ENCODE measurements at places on chromosomes 7 and 10.

DNA sequence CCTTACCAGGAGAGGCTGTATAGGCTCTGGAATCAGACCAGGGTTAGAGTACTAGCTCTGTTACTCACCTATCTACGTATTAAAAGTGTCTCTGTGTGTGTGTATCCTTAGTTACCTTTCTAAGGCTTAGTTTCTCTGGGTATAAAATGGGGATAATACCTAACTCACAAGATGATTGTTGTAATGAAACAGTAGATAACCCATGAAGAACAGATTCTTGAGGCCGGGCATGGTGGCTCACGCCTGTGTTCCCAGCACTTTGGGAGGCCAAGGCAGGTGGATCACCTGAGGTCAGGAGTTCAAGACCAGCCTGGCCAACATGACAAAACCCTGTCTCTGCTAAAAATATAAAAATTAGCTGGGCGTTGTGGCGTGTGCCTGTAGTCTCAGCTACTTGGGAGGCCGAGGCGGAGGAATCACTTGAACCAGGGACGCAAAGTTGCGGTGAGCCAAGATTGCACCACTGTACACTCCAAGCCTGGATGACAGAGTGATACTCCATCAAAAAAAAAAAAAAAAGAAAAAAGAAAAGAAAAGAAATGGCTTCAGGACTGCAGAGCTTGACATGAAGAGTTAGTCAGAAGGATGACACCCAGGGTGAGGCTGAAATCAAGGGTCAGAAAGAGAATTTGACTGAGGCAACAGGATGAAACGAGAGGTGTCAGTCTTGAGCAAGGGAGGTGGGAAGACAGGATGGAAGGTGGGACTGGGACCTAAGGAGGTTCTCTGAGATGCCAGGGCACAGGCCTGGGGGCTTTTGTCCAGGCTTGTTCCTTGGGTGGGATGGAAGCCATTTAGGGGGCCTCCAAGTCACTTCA lies 33.4 kb downstream of the PRKAR2B start:
- no peak for DNase-seq

DNA sequence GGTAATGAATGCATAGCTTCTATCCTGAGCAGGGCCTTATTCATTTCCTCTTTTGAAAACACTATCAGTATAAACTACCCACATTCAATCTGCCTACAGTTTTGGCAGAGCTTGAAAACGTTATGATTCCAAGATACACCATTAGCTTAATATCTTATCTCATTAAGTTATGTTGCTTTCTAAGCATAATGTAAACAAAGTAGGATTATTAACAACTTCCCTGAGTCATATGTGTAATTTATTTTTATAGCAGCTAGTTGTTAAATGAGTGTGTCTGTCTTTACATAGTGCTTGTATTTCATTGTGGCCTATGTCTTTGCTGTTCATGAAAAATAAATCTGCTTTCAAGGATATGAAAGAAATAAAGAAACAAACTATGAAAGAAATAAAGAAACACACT lies 106.2 kb upstream of the DLX6 start:
- no peak for DNase-seq

DNA sequence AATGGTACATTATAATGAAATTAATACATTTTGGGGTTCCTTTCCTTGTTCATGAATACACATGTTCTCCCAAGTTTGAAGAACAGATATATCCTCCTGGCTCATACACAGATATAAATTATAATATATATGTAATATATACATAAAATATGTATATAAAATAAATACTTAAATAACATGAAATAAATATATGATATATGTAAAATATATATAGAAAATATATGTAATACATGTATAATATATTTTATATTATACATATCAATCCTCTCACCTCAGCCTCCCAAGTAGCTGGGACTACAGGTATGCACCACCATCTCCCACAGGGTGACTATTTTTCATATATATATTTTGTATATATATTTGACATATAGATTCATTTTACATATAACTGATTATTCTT lies 68.0 kb downstream of the MRC1 start:
- DNase-seq: no peak

GRCh38 chr7:48901966-48902365 lies 22.4 kb upstream of the CDC14C start:
- no peak for DNase-seq

DNA sequence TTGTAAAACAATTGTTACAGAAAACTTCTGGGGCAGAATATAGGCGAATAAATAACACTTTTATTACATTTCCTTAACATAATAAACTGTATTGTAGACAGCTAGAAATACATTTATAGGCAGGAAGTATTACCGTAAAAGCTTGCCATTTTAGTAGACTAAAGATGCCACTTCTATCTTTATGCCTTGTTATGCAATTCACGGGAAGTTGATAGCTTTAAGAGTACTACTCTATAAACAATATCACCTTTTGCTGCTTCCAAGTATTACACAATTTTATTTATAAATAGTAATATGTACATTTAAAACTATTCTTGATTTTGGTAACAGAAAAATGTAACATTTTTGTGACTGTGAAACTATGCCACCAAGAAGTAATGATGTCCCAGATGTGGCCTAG lies 37.9 kb downstream of the PALS2 start:
- no peak for DNase-seq

- DNase-seq: no peak
These were observed 42.5 kb upstream of the USP6NL start for GRCh38 chr10:11653758-11654471.

GRCh38 chr7:45665172-45665571 lies 91.0 kb downstream of the ADCY1 start:
- DNase-seq: no peak

GRCh38 chr7:108503112-108504026 lies 22.6 kb downstream of the PNPLA8 start:
- no peak for DNase-seq

DNA sequence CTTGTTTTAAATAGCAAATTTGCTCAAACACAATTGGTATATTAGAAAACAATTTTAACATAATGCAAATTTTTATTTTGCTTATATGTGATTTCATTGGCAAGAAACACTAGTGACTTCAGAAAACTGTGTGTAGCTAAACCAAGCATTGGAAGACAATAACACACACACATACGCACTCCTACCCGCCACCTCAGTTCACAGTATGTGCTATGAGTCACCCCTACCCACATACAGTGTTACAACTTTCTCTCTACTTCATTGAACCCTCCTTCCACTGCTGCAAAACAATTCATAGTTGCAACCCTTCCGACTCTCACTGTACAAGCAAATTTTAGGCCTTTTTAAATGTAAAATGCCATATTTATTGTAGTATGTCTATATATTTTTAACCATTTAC lies 119.9 kb upstream of the THSD7A start:
- DNase-seq: no peak

DNA sequence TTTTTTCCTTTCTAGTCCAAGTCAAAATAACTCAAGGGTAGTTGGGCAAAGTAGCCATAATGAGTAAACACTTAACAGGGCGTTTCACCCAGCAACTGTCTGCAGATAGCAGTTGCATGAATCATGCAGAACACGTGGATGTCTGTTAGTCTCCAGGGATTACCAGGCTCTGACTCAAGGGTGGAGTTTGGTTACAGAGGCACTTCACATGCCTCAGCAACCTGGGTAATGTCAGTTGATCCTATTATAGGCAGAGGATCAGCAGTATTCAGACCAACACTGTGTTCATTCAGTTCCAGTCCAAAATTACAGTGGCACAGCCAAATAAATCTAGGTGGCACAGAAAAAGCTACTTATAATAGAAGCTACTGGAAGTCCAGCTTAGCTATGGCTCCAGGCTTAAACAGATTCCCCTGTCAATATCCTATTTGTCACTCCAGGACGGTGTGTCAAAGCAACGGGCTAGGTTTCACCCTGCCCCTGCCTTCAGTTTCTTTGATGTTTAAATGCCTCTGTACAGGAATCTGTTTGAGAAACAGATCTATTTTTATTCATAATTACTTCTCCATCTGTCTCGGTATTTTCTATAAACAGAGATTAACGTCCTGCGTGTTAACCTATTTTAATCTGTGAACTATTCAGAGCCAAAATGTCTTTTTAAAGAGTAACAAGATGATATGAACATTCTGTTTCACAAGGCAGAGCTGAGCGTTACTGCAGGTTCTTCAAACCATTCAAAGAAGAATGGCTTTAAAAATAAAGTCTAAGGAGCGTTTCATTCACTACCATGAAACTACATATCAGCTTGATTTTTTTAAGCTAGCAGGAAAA lies 162.6 kb upstream of the AKR1E2 start:
- no peak for DNase-seq

GRCh38 chr10:112842832-112843360 lies 107.2 kb upstream of the TCF7L2 start:
- DNase-seq: no peak

DNA sequence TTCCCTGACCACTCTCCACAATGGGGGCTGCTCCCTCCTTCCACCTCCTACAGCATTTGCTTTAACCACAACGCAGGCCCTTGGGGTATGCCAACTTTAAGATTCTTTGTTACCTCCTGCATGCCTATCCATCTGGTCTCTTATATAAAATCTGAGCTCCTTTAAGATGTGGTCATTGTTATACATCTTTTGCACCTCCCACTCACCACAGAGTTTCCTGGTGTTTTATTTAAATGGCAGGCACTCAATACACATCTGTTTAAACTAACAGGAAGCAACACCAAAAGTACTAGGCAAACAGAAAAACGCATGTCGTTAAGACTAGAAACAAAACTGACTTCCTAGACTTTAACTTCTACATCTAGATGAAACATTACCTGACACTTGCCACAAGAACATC lies 36.3 kb downstream of the SLC25A13 start:
- DNase-seq: peak; percentile 76

- DNase-seq: no peak
These were observed 19.6 kb downstream of the SRI start for GRCh38 chr7:88200261-88200660.

DNA sequence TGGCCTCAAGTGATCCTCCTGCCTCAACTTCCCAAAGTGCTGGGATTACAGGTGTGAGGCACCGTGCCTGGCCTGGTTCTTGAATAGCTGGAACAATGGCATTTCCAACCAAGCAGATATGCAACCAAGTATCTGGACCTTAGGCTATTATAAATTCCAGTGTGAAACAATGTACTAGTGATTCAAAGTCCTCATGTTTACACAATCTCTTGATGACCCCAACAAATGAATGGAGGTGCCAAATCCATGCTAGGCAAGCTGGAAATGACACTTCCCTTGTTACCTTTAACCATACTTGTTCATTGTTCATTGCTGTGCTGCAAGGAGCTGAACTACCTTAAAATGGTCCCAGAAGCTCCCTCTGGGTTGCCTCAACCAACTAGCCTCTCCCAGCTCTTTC lies 282.2 kb upstream of the KLF14 start:
- no peak for DNase-seq

- DNase-seq: no peak
These were observed 100.7 kb downstream of the ST8SIA6 start for GRCh38 chr10:17353568-17354300.

DNA sequence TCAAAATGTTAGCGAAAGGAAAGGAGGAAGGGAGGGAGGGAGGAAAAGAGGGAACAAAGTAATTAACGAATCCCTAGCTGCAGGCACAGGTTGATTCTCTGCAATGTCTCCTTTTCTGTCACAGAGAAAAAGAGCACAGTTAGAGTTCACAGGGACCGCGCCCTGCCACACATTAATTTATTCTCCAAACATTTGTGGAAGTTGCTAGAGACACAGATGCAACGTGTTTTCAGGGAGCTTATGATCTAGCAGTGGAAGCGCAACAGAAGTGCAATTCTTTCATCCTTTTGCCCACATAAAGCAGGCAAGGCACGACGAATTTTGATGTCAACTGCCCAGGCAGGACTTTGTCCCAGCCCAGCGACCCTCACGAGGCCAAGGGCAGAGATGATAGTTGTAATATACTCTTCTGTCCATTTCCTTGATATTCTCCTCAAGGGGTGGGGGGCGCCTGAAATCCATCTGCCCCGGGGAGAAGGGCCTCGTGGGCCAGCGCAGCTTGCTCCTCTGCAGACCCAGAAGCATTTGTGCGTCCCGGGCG lies 101.7 kb upstream of the ZNF438 start:
- no peak for DNase-seq

GRCh38 chr10:21519397-21519933 lies 6.0 kb downstream of the SKIDA1 start:
- no peak for DNase-seq

DNA sequence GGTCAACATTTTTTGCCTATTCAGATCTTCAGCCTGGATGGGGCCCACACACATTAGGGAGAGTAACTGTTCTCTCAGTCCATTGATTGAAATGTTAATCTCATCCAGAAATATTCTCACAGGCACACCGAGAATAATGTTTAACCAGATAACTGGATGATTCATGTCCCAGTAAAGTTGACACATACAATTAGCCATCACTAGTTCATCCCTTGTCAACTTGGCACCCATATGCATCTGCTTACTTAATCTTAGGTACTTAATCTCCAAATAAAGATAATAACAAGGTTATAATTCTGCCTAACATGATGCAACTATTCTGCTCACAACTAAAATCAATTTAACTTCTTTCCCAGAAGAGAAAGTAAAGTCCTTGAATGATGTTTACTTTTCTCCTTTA lies 502.6 kb downstream of the ADRA2A start:
- DNase-seq: no peak

- peak; percentile 52 for DNase-seq
These were observed 164.4 kb downstream of the GLRX3 start for GRCh38 chr10:130300608-130301020.

GRCh38 chr10:52019077-52019555 lies 295.0 kb upstream of the DKK1 start:
- DNase-seq: no peak

GRCh38 chr7:67777119-67777518 lies 780.5 kb downstream of the TYW1 start:
- DNase-seq: no peak

DNA sequence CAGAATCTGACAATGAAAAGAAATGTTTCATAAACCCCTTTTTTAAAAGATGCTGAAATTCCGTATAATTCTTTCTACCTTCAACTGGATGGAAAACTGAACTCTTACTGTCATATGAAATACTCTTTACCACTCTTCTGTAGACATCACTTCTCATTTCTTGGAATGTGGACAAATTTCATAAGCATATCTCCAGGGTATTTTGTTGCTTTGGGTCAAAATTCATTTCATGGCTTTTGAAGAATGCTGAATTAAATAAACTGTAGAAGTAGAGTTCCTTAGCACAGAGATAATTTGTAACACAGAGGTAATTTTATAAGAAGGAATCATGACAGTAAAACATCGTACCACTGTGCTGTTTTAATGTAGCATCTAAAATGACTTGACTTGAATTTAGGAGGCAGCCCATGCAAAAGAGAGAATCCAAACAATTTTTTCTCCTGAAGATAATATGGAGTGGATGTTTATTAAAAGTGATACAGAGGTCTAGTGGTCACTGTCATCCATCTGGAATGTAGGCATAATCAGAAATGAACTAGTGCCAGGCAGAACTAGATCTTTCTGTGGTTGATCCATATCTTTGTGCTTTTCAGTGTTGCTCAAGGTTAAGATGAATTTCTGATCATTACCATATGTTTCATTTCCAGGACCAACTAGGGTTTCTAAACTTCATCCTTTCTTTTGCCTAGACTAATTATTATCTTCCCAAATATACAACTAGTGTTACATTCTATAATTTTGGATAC lies 492.0 kb downstream of the KIF20B start:
- DNase-seq: no peak
